SK-N-SH (cell line): ENCODE measurements at places on chromosomes 16 and 17. TPM values are rescaled to one million over a fixed set of nuclear protein-coding genes. Genes with fewer than 3 reads are reported as not detected.
A peak's percentile ranks its signal among the peaks of the same experiment; 100 is the strongest.

SHPK gene
- 9.0 and 9.7 TPM in 2 replicates for polyA plus RNA-seq

TUBD1 gene
- polyA plus RNA-seq = 3.2 and 5.4 TPM in 2 replicates

LDHD gene
- polyA plus RNA-seq = 0.53 and 0.70 TPM in 2 replicates

DNA sequence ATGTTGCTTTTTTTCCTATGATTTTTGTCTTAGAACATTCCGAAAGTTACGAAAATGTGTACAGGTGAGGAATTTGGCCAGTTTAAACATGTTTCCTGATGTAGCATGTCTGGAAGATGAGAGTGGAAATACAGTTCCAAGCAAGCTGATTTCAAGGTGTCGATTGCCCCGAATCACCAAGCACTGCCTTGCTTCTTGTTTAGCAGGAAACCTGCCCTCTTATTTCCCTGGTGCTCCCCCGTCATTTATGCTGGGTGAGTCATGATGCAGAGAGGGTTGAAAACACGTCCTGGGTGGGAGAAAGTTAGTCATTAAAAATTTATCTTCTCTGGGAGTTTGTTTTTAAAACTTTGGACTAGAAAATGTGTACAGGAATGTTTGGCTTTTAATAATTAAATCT lies 608.6 kb upstream of the EEF2KMT start:
- H3K4me1 ChIP-seq = no peaks in the 10 kb centered on the region; the same call in 1 of the 2 replicates
- H3K36me3 ChIP-seq = no peaks in the 10 kb centered on the region
- H3K4me3 ChIP-seq = no peak overlapping the region
- no peaks in the 10 kb centered on the region for H3K27me3 ChIP-seq
- no peak overlapping the region for H3K27ac ChIP-seq

- H3K36me3 ChIP-seq = no peaks in the 10 kb centered on the region
- no peak for DNase-seq
- H3K4me3 ChIP-seq = no peak overlapping the region
- no peak overlapping the region for H3K27ac ChIP-seq
- H3K4me1 ChIP-seq = no peaks in the 10 kb centered on the region
Measured at GRCh38 chr16:31250782-31251384, 8.9 kb upstream of the ITGAM start.

GRCh38 chr17:73493956-73494926 lies 150.0 kb downstream of the SDK2 start:
- H3K4me1 ChIP-seq = peaks cover 65% of the 10 kb centered on the region
- H3K4me3 ChIP-seq = no peak overlapping the region
- H3K36me3 ChIP-seq = no peaks in the 10 kb centered on the region
- peak; percentile 47 for DNase-seq

- H3K4me1 ChIP-seq = no peaks in the 10 kb centered on the region
- no peaks in the 10 kb centered on the region for H3K36me3 ChIP-seq
- H3K27me3 ChIP-seq = peaks cover 10% of the 10 kb centered on the region; the same call in 1 of the 2 replicates
- no peak for DNase-seq
- no peak overlapping the region for H3K27ac ChIP-seq
Measured at GRCh38 chr17:28527859-28528258, 21.7 kb downstream of the FOXN1 start.

GRCh38 chr16:67917852-67918236 lies 13.8 kb downstream of the CTRL start:
- no peak overlapping the region for H3K4me3 ChIP-seq
- H3K4me1 ChIP-seq = peaks cover 14% of the 10 kb centered on the region
- H3K27ac ChIP-seq = peak overlapping the region; percentile 80
- no peaks in the 10 kb centered on the region for H3K36me3 ChIP-seq
- no peaks in the 10 kb centered on the region for H3K27me3 ChIP-seq
- DNase-seq = no peak

GRCh38 chr17:20992987-20993862 lies 49.6 kb downstream of the USP22 start:
- no peaks in the 10 kb centered on the region for H3K27me3 ChIP-seq
- H3K4me1 ChIP-seq = peaks cover 13% of the 10 kb centered on the region; the same call in 1 of the 2 replicates
- H3K27ac ChIP-seq = peak overlapping the region; percentile 72
- no peaks in the 10 kb centered on the region for H3K36me3 ChIP-seq
- DNase-seq = peak; percentile 95

DNA sequence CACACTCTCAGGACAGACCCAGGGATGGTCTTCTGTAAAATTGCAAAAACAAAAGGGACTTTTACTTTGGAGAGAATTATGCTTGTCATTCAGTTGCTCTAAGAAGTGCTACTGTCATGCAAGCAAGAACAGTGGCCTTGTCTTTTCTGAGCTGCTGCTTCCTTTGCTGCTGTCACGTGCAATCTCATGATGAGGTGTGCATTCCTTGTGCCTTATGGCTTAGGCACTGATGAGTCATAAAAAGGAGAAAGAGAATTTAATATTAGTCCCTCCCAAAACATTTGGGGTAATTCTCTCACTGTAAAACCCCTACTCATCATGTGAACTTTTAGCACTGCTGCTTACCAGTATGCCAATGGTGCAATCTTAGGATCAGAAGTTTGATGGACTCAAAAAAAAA lies 2051.3 kb downstream of the TP53TG3F start:
- H3K4me1 ChIP-seq = no peaks in the 10 kb centered on the region
- H3K4me3 ChIP-seq = no peak overlapping the region
- H3K27me3 ChIP-seq = no peaks in the 10 kb centered on the region
- DNase-seq = no peak
- H3K27ac ChIP-seq = no peak overlapping the region

DNA sequence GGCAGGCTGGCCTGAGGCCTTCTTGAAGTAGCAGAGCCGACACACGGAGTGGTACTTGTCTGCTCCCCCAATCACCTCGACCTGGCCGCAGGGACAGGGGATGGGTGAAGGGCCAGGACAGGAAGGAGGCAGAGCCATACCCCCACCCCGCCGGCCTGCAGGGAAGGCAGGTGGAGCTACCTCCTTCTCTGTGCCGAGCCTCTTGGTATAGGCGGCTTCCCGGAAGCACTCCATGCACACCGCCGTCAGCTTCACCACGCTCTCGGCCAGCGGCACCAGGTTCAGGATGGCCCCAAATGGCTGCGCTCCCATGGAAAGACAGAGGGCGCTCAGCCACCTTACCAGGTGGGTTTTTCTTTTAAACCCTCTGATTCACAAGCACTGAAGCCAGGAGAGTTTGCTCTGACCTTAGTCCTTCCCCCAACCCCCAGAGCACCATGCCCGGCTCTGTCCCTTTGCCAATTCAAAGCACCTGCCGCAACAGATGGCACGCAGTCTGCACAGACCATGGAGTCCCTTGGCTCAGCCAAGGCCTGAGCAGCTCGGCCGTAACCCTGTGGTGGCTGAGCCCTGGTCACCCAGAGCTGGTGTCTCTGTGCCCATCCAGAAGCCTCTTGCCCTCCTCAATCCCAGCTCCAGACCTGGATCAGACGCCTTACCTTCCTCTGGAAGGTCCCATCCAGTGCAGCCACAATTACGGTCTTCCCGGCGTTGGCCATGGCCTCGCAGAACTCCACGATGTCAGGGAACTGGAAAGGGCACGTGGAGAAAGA lies 6.7 kb downstream of the SYNGR2 start:
- no peak for DNase-seq
- H3K4me1 ChIP-seq = peaks cover 5% of the 10 kb centered on the region; the same call in 1 of the 2 replicates
- H3K4me3 ChIP-seq = no peak overlapping the region
- no peaks in the 10 kb centered on the region for H3K36me3 ChIP-seq
- H3K27me3 ChIP-seq = no peaks in the 10 kb centered on the region
- no peak overlapping the region; the same call in 1 of the 2 replicates for H3K27ac ChIP-seq

DNA sequence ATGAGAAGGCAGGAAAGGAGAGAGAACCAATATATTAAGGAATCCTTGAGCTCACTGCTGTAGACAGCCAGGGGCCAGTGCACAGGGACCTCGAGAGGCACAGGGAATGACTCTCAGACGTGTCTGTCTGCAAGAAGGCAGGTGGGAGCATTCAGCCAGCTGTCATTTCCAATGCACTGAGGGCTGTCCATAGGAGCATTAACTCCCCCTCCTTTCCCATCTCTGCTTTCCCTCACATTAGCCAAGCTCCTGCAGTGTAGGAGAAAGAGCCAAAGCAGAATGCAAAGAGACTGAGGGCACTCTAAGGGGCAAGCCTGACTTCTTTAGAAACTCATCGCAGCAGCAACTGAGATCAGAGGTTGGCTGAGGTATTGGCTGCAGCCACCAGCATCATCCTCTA lies 218.3 kb downstream of the CDH13 start:
- no peaks in the 10 kb centered on the region for H3K4me1 ChIP-seq
- no peak overlapping the region for H3K27ac ChIP-seq
- no peak for DNase-seq
- no peaks in the 10 kb centered on the region for H3K27me3 ChIP-seq
- no peaks in the 10 kb centered on the region for H3K36me3 ChIP-seq

DNA sequence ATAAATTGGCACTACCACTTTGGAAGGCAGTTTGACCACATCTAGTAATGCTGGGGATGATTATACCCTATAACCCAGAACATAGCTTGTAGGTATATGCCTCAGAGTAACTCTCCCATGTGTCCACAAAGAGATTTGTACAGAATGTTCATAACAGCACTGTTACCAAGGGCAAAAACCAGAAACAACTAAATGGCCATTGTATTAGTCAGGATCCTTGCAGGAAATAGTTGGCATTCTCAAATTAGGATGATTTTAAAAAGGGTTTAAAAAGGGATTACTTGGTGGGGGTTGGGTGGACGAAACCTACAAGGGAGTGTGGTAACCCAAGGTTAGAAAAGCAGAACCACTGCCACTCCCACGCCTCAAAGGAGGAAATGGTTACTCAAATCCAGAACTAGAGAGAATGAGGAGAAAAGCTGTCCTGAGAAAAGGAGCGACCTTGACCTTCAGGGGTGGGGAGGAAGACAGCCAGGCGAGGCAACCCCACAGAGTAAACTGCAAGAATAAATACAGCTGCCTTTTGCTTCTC lies 2.1 kb downstream of the CPPED1 start:
- no peak for DNase-seq
- H3K36me3 ChIP-seq = peaks cover 15% of the 10 kb centered on the region
- H3K27me3 ChIP-seq = no peaks in the 10 kb centered on the region
- H3K4me3 ChIP-seq = no peak overlapping the region
- peaks cover 8% of the 10 kb centered on the region; the same call in 1 of the 2 replicates for H3K4me1 ChIP-seq

DNA sequence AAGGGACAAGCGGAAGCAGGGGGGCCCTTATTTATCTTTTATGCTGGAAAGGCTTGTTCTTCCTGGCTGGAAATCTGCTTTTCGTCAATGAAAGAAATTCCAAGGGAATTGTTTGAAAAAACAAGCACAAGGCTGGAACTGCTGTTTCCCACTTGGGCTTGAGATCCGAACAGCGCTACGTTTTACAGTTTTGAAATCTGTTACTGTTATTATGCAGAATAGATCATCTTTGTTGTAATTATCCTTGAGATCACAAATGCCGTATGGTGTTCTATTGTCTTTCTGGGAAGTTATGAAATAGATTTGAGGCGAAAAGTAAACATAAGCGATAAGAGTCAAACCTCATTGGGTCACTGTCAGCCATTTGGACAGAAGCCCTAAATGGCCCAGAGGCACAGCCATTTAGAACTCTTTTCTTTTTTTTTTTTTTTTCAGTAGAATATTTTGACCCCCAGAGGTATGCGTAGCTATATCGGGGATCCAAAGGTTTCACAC lies 223.3 kb downstream of the IRX3 start:
- H3K4me1 ChIP-seq = peaks cover 4% of the 10 kb centered on the region; the same call in 1 of the 2 replicates
- no peak overlapping the region for H3K27ac ChIP-seq
- no peaks in the 10 kb centered on the region for H3K36me3 ChIP-seq
- no peaks in the 10 kb centered on the region for H3K27me3 ChIP-seq
- no peak for DNase-seq

- no peaks in the 10 kb centered on the region for H3K4me1 ChIP-seq
- no peak overlapping the region for H3K4me3 ChIP-seq
- H3K36me3 ChIP-seq = no peaks in the 10 kb centered on the region
- H3K27me3 ChIP-seq = no peaks in the 10 kb centered on the region
- no peak for DNase-seq
Measured at GRCh38 chr16:50121278-50121677, 31.8 kb upstream of the TENT4B start.

DNA sequence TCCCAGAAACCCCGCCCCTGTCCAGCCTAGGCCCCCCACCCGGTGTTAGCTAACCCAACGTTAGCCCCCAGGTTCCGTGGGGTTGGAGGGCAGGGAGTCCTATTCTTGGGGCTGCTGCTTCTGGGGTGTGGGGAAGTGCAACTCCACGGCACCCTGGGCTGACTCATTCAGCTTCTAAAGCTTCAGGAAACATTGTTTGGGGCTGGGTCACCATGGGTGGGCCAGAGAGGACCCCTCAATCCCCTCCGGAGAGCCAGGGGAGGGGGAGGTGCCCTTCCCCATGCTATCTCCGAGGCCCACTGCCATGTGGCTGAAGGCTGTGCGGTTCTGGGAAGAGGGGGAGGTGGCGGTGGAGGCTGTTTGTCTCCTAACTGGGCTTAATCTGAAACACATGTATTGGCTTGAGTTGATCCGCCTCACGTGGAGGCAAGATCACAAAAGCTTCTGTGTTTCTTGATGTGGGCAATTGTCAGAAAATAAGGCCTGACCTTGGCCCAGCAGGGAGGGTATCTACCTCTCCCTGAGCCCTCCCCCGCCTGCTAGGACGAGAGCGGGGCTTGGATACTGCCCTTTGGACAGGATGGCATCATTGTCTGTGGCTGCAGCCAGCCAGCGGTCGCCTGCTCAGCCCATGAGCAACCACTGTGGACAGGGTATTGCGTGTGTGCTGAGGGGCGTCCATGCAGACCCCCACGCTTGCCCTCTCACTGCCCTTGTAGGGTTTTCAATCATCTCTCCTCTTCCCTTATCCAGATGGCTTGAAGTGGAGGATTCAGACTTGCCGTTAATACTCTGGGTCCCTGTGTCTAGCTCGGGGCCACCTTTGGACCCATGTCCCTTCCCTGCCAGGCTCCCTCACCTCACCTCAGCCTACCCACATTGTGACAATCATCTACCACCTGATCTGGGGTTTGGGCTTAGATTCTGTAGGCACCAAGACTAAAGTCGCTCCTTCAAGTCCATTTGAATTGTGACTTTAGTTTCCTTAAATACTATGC lies 1.3 kb downstream of the SERPINF1 start:
- H3K36me3 ChIP-seq = no peaks in the 10 kb centered on the region
- H3K4me1 ChIP-seq = peaks cover 28% of the 10 kb centered on the region
- peak overlapping the region; percentile 51 for H3K27ac ChIP-seq
- DNase-seq = peak; percentile 92
- no peaks in the 10 kb centered on the region for H3K27me3 ChIP-seq

DNA sequence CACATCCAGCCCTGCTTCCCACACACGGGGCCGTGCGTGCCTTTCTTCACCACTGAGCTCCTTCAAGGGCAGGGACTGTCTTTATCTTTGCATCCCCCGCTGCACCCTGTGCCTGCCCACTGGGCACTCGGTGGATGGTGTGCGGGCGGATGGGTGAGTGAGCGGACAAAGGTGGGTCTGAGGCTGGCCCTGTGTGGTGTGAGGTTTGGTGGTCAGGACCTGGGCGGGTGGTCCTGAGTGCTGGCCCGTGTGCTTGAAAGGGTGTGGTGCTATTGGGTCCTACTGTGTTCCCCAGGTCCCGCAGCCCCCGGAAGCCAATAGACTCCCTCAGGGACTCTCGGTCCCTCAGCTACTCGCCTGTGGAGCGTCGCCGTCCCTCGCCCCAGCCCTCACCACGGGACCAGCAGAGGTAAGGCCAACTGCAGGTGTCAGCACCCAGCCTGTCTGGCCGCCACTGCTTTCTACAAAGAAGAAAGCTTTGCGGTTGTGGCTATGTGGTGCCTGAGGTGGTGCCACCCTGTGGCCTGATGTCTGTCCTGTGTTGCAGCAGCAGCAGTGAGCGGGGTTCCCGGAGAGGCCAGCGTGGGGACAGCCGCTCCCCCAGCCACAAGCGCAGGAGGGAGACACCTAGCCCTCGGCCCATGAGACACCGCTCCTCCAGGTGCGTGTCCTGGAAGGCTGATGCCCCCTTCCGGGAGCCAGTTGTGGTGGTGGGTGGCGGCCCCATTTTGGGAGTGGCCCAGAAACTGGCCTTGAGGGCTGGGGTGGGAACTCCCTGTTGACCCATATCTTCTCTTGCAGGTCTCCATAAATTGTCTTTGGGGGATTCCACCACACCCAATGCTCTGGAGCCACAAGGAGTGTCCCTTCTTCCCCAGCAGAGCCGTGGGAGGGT lies 6.8 kb downstream of the ELOB start:
- no peak overlapping the region for H3K4me3 ChIP-seq
- H3K36me3 ChIP-seq = peaks cover 45% of the 10 kb centered on the region
- no peak overlapping the region for H3K27ac ChIP-seq
- no peaks in the 10 kb centered on the region for H3K4me1 ChIP-seq
